ENCODE measurements at places on chromosomes 13 and 19.
A peak's percentile ranks its signal among the peaks of the same experiment; 100 is the strongest.

- no peak for DNase-seq
Observed at GRCh38 chr19:7703332-7703731, 1.4 kb upstream of the FCER2 start.

DNA sequence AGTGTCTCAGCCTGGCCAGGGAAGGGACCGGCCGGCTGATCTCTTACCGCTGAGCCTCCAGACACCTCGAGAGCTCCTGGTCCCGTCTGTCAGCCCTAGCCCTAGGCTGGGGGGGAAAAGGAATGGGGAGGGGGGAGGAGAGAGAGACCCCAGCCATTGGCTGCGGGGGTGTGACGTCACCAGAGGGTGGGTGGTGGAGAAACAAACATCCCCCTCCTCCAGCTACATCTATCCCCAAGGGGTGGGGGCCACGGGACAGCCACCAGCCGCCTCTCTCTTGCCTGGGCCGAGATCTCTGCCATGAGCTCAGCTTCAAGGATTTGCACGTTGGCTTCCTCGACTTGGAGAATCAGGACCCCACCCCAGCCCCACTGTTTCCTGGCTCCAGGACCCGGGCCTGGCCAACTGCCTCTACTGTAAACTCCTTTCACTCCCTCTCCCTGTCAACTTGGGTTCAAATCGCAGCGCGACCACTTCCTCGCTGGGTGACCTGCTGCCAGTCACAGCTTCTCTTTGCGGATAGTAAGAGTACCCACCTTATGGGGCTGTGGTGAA is at the start of gene PRX:
TSS of gene PRX (minus strand) at position 88 of the 555 bp plus-strand sequence. CDS start 5,446 bp downstream, outside the sequence.
- DNase-seq: no peak

GRCh38 chr13:30413842-30414241 is 8.5 kb upstream of the UBE2L5 start:
- DNase-seq: no peak

DNA sequence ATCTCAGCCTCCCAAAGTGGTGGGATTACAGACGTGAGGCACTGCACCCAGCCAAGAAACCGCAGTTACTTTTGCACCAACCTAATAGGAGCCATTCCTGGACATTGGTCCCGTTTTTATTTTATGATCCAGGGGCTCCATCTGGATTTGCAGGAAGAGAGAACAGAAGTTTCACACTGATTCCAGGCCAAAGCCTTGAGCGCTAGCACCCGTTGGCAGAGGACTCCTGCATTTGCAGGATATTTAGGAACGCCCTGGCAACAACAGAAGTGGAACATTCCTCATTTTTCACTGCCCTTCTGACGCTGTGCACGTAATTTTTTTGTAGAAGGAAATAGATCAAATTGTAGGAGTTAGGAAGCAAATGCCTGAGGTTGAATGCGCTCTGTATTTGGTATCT is 11.7 kb upstream of the SULT2A1 start:
- no peak for DNase-seq

GRCh38 chr19:32945260-32945659 is 26.5 kb downstream of the CEP89 start:
- no peak for DNase-seq

- DNase-seq: no peak
Observed at GRCh38 chr19:41410336-41411054, 12.9 kb downstream of the BCKDHA start.

DNA sequence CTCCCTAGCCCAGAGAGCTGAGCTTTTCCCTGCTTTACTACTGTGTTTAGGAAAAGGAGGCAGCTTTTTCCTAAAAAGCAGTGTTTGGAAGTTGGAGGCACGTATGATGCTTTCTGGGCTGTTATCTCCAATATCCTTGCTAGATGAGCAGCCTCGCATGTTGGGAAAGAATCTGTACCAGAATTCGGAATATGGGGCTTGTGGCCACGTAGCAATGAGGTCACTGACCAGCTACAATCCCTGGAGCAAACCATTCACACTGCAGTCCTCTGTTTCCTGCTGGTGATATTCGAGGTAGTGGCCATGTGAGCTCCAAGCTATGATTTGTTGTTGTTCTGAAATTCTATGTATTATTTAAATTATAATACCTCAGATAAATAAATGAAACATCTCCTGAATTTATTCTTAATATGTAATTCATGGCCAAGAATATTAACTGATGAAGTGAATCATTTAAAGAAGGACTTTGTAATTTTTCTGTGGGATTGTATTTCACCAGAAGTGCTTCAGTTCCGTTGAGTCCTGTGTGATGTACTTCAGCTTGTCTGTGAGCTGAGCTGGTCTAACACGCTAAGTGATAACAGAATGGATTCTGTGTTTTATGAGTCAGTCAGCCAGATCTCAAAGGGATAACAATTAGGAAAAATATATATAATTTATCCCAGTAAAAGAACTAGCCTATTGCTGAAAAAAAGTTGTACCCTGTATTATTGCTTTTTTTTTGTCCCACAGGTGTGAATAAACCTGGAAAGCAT is 319.5 kb downstream of the SHISA2 start:
- DNase-seq: peak; percentile 71

DNA sequence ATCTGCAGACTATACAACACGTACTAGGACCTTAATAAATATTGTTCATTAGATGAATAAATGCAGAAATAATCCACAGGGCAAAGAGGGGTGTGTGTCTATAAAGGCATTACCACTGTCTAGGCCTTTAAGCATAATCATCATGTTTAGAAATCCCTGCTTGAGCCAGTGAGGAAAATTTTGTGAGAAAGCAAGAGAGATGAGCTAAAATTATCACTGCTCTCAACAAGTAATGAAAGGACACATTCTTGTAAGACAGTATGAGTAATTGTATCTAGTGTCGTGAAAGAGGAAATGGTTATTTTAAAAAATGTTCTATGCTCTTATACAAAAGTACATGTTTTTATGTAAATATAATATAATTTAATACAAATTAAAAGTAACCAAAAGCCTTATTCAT is 1699.4 kb downstream of the PCDH9 start:
- peak; percentile 13 for DNase-seq

- DNase-seq: no peak
Observed at GRCh38 chr19:40801426-40802299, 2.7 kb downstream of the EGLN2 start.

DNA sequence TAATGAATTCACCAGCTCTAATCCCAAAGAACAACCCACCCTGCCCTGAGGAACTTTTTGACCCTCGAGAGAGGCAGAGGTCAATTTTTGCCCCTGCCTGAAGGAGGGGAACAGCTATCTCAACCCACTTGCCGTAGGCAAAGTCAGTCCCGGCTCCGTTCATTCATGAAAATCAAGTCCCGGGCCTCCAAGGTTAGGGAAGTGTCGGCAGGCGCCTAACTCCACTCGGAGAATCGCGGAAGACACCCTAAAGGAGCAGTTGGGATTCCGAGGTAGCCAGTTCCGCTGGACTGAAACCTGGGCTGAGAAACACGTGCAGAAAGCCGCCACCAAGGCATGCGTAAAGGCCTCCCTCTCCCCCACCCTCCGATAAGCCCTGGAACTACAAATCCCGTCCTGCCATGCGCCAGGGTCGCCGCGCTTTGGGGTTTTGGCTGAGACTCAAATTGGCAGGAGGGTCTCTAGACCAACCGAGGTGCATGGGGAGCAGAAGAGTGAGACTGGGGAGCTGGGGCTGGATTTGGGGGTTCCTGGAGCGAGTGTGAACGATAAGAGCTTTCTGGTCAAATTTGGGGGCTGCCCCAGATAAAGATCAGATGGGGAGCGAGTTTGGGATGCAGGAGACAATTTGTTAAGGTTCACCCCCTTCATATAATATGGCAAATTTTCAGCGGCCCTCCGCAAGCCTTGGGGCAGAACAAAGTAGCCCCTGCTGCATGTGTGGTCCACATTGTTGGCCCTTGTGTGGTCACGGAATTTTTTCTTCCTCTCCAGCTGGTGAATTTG is at the start of gene TNPO2:
TSS of gene TNPO2 (minus strand) at position 292 of the 786 bp plus-strand sequence. CDS start 2,955 bp downstream, outside the sequence.
- DNase-seq: peak; percentile 71

DNA sequence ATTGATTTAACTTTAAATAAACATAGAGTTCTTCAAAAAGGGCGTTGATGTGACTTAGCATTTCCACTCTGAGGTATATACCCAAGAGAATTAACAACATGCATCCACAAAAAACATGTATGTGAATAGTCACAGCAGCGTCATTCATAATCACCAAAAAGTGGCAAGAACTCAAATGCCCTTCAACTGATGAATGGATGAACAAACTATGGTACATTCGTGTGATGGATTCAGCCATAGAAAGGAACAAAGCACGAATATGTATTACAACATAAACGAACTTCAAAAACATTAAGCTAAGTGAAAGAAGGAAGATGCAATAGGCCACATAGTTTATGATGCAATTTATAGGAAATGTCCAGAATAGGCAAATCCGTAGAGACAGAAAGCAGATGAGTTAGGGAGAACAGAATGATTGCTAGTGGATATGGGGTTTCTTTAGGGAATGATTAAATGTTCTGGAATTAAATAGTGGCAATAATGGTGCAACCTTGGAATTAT is 72.3 kb upstream of the UQCRFS1 start:
- no peak for DNase-seq

DNA sequence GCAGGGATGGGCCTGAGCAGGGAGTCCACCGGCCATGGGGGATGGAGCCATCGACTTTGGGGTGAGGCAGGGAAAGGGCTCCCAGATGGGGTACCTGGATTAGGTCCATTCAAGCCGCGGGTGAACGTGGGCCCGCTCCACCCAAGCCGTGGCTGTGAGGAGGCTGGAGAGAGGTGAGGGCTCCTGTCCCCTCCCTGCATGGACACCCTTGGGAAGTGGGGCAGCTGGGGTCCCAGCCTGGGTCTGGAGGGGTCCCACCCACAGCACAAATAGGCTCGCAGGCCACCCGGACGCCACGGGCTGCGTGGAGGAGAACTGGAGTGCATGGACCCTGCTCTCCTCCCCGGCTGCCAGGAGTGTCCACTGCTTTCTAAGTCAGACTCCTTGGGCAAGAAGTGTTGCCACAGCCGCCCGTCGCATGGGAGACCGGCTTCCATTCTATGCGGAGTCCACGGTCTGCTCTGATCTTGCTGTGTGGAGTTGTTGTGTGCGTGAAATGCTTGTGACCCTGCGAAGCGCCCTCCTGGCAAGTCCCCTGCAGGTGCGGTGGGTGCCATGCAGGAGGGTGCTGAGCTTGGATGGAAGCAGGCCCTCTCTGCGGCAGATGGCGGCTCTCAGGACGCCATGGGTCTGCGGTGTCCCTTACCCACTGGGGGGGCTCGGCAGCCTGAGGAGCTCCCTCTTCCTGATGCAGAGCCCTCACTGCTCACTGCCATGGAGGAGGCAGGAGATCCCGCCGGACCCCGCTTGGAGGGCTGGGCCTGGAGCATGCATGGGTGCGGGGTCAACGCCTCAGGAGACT is 2.0 kb downstream of the DAZAP1 start:
- DNase-seq: no peak

DNA sequence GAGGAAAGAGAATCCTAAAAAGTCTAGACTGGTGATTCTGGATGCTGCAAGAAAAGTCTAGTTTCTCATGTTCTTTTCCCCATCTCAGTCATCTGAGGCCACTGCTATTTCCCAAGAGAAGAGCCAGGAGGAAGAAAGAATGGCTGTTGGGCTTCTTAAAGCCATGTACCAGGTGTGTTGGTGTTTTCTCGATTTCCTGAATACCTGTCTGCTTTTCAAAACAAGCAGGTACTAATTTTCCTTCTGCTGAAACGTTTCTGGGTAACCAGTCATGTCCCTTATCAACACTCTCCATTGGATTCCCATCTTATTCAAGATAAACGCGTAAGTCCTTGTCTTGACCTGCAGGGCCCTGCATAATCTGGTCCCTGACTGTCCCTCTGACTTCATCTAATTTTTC is 1.1 kb downstream of the ZNF570 start:
- DNase-seq: peak; percentile 6

- DNase-seq: no peak
Observed at GRCh38 chr13:39890537-39890936, 235.1 kb downstream of the COG6 start.

- DNase-seq: no peak
Observed at GRCh38 chr19:5424192-5424973, 30.8 kb upstream of the ZNRF4 start.

DNA sequence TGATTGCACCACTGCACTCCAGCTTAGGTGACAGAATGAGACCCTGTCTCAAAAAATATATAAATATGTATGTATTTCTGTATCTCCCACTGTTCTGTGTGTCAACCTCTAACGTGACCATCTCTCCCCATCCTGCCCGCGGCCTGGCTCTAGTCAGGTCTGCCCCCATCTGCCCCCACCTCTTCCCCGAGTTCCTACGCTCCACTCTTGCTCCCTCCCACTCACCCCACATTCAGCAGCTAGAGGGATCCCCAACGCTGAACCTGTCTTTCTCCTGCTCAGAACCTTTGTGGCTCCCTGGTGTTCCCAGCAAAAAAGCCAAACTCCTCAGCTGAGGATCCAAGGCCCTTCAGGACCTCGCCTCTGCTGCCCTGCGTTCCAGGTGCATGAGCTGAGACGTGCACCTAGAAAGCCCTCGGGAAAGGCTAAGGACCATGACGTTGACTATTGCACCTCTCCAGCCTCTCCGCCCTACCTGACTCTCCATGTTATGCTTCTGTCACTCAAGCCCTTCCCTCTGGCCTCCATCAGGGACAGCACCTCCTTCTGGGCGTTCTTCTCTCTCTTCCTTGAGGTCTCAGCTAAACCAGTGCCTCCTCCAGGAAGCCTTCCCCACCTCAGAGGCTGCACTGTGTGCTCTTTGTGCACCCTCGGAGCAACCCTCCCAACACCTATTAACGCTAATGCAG is 18.1 kb downstream of the AKT2 start:
- DNase-seq: no peak

GRCh38 chr13:19178901-19179593 is 2.6 kb downstream of the TUBA3C start:
- DNase-seq: no peak

DNA sequence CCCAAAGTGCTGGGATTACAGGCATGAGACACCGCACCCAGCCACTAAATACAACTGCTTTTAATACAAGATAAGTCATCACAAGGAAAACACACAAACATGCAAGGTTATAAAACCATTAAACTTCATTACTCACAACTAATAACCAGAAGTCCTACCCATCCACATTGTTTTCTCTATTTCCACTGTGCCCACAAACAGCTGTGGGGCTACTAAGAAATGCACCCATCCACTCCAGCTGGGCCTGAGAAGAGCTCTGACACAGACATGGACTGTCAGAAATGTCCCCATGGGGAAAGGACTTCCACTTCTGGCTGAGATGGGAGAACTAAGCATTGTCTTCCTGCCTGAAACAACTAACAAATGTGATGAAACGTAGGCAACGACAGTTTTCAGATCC is 17.2 kb downstream of the SAFB2 start:
- no peak for DNase-seq

- no peak for DNase-seq
Observed at GRCh38 chr13:20219577-20219976, 12.5 kb downstream of the GJB6 start.

GRCh38 chr13:67296511-67296910 is 66.4 kb upstream of the PCDH9 start:
- DNase-seq: peak; percentile 6

DNA sequence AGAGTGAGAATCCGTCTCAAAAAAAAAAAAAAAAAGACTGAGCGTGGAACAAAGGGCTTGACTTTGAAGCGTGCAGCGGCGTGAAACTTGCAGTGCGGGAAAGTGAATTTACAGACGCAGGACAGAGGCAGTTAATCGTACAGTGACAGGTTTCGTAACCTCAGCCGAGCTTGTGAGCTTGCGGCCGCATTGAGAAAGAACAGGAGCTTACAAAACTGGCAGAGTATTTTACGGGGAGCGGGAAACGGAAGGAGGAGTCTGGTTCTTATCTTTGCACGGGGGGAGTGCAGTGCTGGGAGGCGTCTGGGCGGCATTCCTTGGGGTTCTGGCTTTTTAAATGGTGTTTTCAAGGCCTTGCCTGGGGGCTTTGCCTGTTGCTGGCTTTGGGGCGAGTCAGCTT is 6.0 kb upstream of the BSG start:
- DNase-seq: no peak

Data from choroid plexus epithelial cell (primary cell).